NCI-H524 treated with DMSO at 0.1 percent for 48 hours (cell line): ENCODE measurements at places on chromosomes 6 and 20.

GRCh38 chr20:63588641-63589041, 14.6 kb upstream of the HELZ2 start:
- DNase-seq: no peak

- no peak for DNase-seq
Observed at GRCh38 chr20:31494131-31494530, 19.0 kb downstream of the REM1 start.

GRCh38 chr6:2186516-2186915, 58.9 kb downstream of the GMDS start:
- DNase-seq: no peak

GRCh38 chr20:63648895-63649589, 4.2 kb downstream of the STMN3 start:
- no peak for DNase-seq

DNA sequence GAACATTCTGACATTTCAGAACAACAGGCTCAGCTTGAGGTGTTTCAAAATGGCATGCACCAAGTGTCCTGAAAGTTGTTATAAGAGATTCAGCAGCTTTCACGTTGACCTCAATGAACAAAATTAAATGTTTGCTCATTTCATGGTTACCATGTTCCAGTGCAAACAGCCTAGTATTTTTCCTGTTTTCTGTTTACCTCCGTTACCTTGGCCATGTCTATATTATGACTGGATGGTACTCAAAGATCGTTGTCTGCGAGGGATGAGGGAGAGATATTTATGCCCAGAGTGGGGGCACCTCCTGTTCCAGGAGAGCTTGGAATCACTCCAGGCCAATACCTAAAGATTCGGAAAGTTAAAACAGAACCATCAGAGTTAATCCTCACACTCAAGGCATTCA, 83.8 kb upstream of the SASH1 start:
- DNase-seq: no peak

GRCh38 chr20:1401451-1401907, 8.6 kb upstream of the FKBP1A start:
- no peak for DNase-seq

- no peak for DNase-seq
Observed at GRCh38 chr6:75431379-75431778, 62.2 kb downstream of the FILIP1 start.

DNA sequence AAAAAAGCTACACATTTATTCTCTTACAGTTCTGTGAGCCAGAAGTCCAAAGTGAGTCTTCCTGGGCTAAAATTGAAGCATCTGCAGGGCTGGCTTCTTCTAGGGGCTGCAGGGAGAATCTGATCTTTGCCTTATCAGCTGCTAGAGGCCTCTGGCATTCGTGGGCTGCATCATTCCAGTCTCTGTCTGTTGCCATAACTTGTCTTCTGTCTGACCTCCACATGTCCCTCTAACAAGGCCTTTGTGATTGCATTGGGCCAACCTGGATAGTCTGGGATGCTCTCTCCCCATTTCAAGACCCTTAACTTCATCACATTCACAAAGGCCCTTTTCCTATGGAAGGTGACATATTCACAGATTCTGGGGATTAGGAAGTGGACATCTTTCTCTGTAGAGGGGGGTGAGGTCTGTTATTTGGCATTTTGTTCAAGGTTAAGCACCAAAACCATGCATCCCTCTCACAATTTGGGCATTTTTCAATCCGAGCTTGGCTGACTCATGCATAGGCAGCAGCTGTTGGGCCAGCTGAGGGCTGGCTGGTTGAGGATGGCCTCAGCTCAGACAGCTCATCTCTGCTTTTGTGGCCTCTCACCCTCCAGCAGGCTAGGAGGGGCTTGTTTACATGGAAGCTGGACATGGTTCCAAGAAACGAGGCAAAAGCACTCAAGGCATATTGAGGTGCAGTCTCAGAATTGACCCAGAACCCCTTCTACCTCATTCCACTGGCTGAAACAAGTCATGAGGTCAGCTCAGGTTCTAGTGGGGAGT, 116.1 kb upstream of the NXT1 start:
- DNase-seq: no peak

GRCh38 chr20:10540636-10541493, 105.8 kb downstream of the SLX4IP start:
- DNase-seq: no peak

GRCh38 chr6:12482386-12483375, 192.5 kb downstream of the EDN1 start:
- DNase-seq: no peak

DNA sequence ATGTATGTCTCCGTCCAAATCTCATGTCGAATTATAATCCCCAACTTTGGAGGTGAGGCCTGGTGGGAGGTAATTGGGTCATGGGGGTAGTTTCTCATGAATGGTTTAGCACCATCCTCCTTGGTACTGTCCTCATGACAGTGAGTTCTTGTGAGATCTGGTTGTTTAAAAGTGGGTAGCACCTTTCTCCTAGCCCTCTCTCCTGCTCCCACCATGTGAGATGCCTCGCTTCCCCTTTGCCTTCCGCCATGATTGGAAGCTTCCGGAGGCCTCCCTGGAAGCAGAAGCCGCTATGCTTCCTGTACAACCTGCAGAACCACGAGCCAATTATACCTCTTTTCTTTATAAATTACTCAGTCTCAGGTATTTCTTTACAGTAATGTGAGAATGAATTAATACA, 123.1 kb downstream of the FYN start:
- DNase-seq: no peak

- DNase-seq: no peak
Observed at GRCh38 chr6:160069459-160069858, 52.2 kb upstream of the SLC22A1 start.
